ENCODE measurements at places on chromosomes 11 and 22.

GRCh38 chr22:43731988-43732387 is 80.1 kb downstream of the EFCAB6 start:
- DNase-seq: no peak

- DNase-seq: no peak
Observed at GRCh38 chr11:126599217-126599897, 243.9 kb downstream of the ST3GAL4 start.

- no peak for DNase-seq
Observed at GRCh38 chr11:2898366-2899079, 12.9 kb upstream of the CDKN1C start.

- no peak for DNase-seq
Observed at GRCh38 chr11:1665313-1665712, 31.7 kb upstream of the KRTAP5-6 start.

- no peak for DNase-seq
Observed at GRCh38 chr22:44493206-44493605, 4.8 kb downstream of the RTL6 start.

GRCh38 chr11:60912223-60912850 is 1.6 kb upstream of the TMEM109 start:
- DNase-seq: no peak

DNA sequence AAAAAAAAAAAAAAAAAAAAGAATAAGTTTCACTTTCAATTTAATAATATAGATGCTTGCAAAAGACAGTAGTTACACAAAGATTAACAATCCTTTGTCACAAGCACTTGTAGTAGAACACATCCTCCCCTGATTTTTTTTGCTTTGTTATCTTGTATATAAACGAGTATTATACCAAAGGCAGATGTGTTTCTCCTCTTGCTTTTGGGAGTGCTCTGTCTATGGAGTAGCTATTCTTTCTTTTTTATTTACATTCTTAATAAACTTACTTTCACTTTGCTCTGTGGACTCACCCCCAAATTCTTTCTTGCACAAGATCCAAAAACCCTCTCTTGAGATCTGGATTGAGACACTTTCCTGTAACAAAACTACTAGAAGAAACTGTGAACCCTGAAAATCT is 3.4 kb upstream of the MRPL16 start:
- DNase-seq: no peak

GRCh38 chr11:34509336-34509876 is 4.2 kb downstream of the ELF5 start:
- DNase-seq: no peak

GRCh38 chr11:85042361-85042760 is 584.8 kb downstream of the DLG2 start:
- DNase-seq: no peak

GRCh38 chr22:32758866-32759385 is 42.6 kb upstream of the TIMP3 start:
- DNase-seq: no peak

DNA sequence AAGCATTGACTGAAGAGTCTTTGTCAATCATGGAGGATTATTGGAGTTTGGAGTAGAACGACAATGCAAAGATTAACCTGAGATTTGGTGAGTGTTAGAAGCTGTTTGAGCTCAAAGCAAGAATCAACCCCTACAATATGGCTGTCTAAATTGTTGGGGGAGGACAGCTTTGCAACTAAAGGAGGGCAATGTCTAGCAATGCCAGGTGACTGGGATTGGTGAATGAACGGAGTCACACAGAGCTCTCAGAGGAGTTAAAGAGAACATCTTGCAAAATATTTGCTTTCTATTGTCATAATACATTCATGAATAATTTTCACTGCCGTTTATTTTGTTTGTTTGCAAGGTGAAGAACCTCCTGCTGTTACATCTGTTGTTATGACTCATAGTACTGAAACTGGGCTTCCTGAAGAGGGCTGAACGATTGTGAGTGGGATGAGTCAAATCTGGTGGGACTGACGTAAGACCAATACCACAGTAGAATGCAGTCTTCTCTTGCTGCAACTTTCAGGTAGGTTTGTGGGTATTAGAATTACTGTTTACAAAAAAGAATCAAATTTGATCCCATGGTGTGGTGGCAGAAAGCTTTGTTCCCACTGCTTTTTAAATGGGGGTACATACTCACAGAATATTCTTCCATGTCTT is 281.9 kb downstream of the CADM1 start:
- DNase-seq: peak; percentile 11

DNA sequence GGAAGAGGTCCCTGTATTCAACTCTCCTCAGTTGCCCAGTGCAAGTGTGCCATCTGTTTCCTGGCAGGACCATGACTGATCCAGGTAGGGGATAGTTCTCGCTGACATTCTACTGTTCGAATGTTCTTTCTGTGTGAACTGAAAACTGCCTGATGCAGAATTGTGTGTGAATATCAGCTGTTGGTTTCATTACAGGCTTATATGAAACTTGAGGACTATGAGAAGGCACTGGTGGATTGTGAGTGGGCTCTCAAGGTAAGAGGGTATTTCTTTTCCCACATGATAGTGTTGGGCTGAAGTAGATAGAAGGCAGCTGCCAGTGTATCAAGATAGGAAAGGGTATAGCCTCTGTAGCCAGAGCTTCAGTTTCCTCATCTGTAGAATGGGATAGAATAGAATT is 15.3 kb downstream of the TTC12 start:
- DNase-seq: no peak

- DNase-seq: no peak
Observed at GRCh38 chr11:66495401-66495854, 15.0 kb upstream of the BBS1 start.

DNA sequence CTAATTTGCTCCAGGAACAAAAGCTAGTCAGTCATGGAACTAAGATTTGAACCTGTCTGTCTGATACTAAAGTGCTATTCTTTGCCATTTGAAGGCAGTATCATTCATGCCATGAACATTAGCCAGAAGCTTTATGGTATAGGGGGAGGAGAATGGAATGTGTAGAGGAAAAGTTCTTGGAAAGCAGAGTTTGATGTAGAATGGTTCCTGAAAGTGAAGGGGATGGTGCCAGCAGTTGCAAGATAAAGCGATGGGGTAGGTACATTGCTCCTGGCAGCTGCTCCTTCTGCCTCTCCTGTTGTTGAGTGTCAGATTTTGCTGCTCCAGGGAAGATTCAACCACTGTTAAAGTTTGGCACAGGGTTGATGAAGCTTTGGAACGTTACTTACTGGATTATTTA is 53.4 kb downstream of the ARHGAP42 start:
- DNase-seq: no peak

DNA sequence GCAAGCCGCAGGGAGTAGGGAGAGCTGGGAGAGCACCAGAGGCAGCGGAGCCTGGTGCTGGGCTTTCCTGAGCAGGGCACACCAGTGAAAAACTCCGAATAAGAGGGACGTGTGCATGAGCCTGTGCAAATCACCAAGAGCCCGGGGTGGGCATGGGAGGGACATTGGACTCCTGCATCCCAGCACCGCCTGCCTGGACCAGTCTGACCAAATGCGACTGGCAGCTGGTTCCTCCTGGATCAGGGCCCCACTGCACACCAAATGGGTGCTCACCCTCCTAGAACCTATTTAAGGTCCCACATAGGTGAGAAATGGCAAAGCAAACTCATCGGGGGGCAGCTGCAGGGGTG is 3.1 kb downstream of the PPM1F start:
- no peak for DNase-seq

- DNase-seq: no peak
Observed at GRCh38 chr22:29385748-29386147, 2.6 kb downstream of the AP1B1 start.

GRCh38 chr11:61715867-61716266 is 35.7 kb downstream of the DAGLA start:
- no peak for DNase-seq

DNA sequence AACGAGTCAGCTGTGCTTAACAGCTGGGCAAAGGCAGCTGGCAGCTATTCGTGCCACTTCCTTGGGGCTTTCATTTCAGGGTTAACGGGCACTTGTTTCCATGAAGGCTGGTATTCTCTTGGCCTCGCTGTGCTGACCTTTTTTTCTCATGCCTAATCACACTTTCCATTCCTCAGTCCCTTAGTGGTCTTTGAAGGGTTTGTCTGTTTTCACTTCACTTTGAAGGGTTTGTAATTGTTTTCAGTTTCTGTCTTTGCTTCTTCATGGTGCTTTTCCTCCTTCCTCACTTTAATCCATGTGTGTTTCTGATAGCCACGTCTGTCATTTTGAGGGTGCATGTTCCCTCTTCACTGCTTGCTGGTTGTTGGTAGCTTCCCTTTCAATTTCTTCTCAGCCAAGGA is 24.6 kb downstream of the PPIL2 start:
- DNase-seq: no peak

DNA sequence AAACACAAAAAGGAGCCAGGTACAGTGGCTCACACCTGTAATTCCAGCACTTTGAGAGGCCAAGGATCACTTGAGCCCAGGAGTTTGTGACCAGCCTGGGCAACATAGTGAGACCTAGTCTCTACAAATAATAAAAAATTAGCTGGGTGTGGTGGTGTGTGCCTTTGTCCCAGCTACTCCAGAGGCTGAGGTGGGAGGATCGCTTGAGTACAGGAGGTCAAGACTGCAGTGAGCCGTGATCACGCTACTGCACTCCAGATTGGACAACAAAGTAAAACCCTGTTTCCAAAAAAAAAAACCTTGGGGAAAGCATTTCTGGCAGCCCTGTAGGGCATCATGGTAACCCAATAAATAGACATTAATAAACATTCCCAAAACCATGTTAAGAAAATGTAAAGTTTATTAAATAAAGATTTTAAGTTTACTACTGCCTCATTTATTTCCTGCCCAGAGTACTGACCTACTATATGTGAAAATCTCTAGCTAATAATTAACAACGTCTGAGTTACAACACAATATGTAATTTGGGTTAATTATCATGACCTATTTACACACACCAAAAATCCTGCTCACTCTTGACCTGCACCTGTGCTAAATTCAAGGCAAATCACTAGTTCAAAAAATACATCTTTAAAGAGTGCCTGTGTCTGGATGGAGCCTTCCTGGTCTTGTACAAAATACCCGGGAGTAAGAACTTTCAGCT is 8.4 kb downstream of the EEF1G start:
- DNase-seq: no peak

GRCh38 chr11:34036456-34036855 is 15.1 kb upstream of the CAPRIN1 start:
- DNase-seq: no peak

GRCh38 chr22:40621309-40622151 is 15.0 kb downstream of the MRTFA start:
- DNase-seq: no peak

- no peak for DNase-seq
Observed at GRCh38 chr11:8577791-8578581, 16.0 kb downstream of the STK33 start.

DNA sequence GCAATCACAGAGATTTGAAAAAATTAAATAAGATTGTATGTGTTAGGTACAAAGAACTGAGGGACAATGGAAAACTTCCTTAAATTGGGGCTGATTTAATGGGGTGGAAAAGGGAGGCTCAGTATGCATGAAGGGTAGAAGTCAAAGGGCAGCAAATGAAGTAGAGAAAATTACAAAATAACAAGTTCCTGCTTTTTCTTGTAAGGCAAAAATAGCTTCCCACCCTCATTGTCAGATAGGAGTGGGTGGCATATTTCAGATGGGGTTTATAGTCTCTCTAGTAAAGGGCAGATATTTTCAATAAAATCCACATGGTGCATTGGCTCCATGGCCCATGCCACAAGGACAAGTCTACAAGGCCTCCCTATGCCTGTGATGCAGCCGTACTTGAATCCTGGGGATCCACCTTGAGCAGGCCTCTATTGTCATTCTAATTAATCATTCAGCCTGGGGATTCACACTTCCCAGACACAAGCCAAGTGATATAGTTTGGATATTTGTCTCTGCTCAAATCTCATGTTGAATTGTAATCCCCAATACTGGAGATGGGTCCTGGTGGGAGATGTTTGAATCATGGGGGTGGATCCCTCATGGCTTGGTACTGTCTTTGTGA is 36.7 kb upstream of the SESN3 start:
- DNase-seq: no peak

- DNase-seq: no peak
Observed at GRCh38 chr11:103494491-103494890, 385.3 kb downstream of the DYNC2H1 start.

GRCh38 chr11:15941206-15941770 is 415.1 kb downstream of the SOX6 start:
- no peak for DNase-seq

- DNase-seq: no peak
Observed at GRCh38 chr11:7487360-7487759, 2.1 kb downstream of the OLFML1 start.

DNA sequence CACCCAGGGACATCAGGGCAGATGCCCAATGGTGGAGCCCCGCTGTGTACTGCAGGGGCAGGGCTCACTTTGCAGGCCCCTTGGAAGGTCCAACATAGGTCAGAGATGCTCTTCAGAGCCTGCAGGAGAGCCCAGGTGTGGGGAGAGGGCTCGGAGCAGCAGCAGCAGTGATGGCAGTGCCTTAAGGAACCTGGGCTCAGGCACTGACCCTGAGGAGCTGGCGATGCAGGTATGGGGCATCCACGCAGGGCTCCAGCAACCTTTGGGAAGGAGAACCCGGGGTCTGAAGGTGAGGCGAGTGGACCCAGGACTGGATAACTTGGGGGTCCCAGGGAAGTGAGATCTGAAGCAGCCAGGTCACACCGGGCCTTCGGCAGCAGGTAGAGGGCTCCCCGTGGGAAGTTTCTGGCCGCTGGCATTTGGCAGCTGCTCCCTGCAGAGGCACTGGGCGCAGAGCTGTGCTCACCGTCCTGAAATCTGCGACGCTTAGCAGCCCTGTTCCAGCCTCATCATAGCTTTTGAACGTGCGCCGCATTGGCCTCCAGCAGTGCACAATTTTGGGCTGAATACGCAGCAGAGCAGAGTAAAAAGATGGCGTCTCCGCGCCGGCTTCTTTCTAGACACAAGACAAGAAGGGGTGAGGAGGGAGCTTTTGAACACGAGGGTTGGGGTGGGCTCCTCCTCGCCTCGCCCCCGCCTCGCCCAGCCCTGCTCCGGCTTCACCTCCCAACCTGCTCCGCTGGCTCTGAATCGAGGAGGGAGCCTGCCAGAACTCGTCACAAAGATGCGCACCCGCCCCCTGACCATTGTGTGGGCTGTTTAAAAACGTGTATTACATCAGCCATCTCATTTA is 118.8 kb downstream of the MPPED1 start:
- no peak for DNase-seq

DNA sequence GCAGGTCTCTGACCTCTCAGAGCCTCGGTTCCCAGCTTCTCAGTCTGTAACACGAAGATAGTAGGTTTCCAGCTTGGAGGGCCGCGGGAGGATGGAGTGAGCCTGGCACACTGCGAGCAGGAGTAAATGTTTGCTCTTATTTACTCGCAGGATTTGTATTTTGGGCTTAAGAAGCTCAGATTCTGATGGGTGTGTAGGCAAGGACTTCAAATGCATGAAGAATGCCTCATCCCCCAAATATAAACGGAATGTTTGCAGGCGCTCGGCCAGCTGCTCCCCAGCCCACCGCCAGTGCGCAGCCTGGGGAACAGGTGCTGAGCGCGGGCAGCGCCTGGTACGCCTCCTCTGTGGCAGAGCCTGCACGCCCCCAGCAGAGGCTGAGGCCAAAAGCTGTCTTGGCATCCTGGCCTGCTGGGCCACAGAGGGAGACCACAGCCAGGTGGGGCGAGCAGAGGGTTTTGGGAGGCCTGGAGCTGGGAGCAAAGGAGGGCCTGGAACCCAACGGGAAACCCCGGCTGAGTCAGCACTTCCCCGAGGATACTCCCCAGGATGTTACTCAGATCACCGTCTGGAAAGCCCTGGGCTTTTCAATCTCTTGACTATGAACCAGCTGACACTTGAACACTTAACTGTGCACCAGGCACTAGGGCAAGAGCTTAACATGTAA is 9.4 kb downstream of the EHD1 start:
- no peak for DNase-seq
